ENCODE measurements at places on chromosomes 6 and 20.

DNA sequence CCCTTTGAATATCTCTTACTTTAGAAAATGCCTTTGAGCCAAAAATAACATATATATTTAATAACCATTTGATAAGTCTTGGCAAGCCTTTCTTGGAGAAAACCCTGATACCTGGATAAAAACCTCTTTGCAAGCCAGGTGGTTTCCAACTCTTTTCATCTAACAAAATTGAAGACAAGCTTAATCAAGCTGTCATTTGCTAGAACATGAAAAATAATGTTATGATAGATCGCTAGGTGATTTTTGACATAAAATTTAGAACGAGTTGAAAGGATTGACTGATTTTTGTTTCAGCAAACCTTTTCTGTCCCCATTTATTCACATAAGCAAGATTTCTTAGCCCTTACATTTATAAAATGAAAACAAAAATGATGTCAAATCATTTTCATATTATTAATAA lies 44.6 kb downstream of the ABRACL start:
- no peak for DNase-seq

GRCh38 chr6:81940451-81940985 lies 188.0 kb upstream of the TENT5A start:
- no peak for DNase-seq

- no peak for DNase-seq
These were observed 585 bp downstream of the PSMB9 start for GRCh38 chr6:32854376-32855178.

GRCh38 chr6:100305209-100305869 lies 159.4 kb downstream of the SIM1 start:
- DNase-seq: no peak

- DNase-seq: no peak
These were observed 168.1 kb upstream of the TOP1 start for GRCh38 chr20:40860487-40860902.

GRCh38 chr6:28280595-28281287 lies 631 bp upstream of the PGBD1 start:
- DNase-seq: no peak

DNA sequence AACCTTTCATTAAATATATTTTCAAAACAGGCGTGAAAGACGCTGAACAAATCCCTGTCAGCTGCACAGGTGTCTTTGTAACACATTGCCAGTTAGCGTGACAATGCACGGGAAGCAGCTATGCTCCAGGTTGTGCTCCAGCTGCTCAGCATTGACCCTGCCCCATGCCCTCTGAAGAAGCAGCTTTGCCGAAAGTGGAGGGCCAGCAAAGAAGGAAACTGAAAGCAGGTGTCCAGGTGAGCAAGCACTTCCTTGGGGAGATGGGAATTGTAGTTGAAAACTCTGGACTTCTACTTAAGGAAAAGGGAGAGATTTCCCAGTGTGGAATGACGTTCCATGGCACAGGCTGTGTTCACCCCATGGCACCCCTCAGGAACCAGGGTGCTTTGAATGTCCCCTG lies 125.7 kb downstream of the TTLL2 start:
- DNase-seq: no peak

DNA sequence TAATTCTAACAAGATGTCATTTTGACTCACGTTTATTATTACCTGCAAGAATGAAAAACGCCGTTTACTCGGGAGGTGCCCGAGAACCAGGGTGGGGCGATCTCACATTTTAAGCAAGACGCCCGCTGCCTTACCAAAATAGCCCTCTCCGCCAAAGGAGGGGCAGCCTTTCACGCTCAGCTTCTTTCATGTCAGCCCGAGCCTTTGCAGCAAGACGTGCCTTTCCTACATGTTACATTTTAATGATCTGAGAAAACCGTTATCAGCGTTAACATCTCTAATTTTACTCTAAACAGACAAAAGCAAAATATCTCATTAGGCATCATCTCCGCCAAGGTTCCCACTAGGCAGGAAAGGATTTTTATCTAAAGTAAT lies 2.0 kb downstream of the BACH2 start:
- no peak for DNase-seq

- no peak for DNase-seq
These were observed 122.2 kb upstream of the SYNCRIP start for GRCh38 chr6:85764844-85765243.

GRCh38 chr6:28767133-28767532 lies 156.7 kb downstream of the TRIM27 start:
- DNase-seq: no peak
